CD8-positive, alpha-beta T cell (primary cell): ENCODE measurements at places on chromosomes 2 and 18. TPM values are rescaled to one million over a fixed set of nuclear protein-coding genes. Genes with fewer than 3 reads are reported as not detected.

RAB6C gene
- not detected for total RNA-seq

GRCh38 chr2:202299712-202300111, 34.1 kb downstream of the NOP58 start:
- no peak for DNase-seq

DNA sequence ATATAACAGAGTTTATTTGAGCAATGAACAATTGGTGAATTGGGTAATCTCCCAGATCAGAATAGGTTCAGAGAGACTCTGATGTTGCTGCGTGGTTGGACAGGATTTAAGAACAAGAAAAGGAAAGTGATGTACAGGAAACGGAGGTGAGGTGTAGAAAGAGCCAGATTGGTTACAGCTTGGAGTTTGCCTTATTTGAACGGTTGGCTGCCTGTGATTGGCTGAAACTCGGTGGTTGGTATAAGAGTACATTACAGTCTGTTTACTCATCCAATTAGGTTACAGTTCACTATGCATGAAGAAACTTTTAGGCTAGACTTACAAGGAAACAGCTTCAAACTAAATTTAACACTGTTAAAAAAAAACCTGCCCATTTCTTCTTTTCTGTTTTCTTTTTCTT, 68.0 kb upstream of the CABLES1 start:
- DNase-seq: no peak

- DNase-seq: no peak
Observed at GRCh38 chr2:189249171-189249570, 69.6 kb upstream of the COL5A2 start.

TXNDC2 gene
- total RNA-seq: not detected

SULT1C4 gene
- not detected for total RNA-seq

DNA sequence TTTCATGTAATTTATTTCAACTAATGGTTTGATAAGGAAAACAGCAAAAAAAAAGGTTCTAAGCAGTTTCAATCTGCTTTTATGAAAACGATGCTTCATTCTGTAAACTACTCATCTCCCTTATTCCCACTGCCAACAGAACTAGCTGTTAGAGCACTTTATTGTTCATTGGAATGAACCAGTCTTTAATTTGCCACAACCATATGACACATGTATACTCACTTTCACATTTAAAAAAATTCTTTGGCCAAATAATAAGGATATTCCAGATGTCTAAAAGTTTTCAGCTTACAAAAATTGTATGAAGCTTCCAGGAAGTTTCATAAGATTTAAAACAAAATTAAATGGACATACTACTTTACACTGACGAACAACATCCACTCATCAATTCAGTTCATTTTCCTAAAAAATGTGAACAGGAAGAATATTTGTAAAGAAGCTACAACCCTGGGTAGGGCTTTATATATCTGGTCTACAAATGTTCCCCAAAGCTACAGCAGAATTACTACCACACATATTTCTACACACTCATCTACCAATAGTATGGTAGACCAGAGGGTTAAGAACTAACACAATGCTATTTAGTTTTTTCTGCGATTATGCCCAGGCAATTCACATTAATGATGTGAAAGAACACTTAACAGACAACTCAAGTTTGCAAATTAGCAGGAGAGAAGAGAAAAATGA, 37.7 kb downstream of the ZNF521 start:
- DNase-seq: no peak

DNA sequence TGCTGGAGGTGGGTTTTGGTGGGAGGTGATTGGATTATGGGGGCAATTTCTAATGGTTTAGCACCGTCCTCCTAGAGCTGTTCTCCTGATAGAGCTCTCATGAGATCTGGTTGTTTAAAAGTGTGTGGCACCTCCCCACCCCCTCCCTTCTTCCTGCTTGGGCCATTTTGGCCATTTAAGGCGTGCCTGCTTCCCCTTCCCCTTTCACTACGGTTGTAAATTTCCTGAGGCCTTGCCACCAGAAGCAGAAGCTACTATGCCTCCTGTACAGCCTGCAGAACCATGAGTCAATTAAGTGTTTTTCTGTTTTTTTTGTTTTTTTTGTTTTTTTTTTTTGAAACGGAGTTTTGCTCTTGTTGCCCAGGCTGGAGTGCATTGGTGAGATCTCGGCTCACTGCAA, 335.7 kb upstream of the HS6ST1 start:
- no peak for DNase-seq

BOLL gene
- not detected for total RNA-seq

DNA sequence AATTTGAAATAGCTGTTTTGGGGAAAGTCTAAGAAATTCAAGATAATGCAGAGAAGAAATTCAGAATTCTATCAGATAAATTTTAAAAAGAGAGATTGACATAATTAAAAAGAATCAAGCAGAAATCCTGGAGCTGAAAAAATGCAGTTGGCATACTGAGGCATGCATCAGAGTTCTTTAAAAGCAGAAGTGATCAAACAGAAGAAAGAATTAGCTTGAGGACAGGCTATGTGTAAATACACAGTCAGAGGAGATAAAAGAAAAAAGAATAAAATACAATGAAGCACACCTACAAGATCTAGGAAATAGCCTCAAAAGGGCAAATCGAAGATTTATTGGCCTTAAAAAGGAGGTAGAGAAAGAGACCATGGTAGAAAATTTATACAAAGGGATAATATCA, 57.1 kb downstream of the CYTIP start:
- DNase-seq: no peak

GRCh38 chr2:226180281-226180884, 619.2 kb downstream of the IRS1 start:
- DNase-seq: no peak

SPAST gene
- 9.4 TPM for total RNA-seq

ZNF385B gene
- total RNA-seq: not detected

CYP26B1 gene
- not detected for total RNA-seq

- no peak for DNase-seq
Observed at GRCh38 chr2:175126661-175127060, 41.3 kb downstream of the ATF2 start.

RBM43 gene
- total RNA-seq: 12.4 TPM

DNA sequence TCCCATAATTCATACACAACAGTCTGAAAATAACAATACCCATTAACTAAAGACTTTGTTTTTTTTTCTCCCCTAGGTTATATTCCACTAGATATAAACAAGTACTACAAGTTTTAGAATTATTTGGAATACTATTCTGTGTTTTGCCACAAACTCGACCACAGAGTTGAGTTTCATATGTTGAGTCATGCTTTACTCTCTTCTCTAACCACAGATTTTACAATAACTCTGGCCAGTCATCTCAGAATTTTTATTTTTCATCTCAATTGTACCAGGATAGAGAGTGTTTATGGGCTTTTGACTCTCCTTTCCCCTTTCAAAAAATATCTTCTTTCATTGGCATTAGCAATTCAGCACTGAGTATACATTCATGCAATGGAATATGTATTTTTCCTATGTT, 348.7 kb upstream of the GALNT5 start:
- DNase-seq: no peak

DNA sequence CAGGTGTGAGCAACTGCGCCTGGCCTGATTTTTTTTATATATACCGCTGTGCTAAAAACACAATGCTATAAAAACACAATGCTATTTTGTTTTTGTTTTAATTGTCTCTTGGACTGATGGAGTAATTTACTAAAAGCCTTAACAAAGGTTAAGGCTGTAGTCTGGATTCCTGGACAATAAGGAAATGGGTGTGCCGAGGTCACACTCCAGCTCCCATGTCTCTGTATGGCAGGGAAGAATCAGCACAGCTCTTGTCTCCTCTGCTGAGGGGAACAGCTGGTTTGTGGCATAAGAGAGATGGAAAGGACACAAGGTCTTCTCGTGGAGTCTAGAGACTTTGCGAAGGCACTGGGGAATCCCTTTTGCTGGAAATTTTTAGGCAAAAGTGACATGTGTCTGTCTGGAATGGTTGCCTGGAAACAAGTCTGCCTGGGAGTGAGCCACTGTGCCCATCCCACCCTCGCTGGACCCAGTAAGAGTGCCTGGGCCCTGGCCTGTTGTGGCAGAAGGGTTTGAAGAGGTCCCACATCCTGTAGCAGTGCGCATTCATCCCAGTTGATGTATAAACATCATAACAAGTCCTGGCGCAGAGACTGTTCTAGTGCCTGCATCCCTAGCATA, 73.1 kb downstream of the MAPK4 start:
- no peak for DNase-seq

DNA sequence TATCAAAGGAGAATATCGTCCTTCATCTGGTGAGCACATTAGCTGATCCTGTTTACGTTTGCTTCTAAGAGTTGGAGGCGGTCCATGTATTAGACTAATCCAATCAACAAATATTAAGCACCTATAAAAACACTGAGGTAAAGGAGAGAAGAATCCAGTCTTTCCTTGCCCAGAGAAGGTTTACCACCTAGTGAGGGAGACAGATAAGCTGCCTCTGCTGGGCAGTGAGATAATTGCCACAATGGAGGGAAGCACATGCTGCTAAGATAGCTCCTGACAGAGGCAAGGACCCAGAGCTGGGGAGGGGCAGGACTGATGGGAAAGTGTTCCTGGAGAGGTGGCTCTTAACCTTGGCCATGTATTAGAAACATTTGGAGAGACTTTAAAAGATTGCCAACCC, 36.7 kb upstream of the ST8SIA5 start:
- no peak for DNase-seq

- no peak for DNase-seq
Observed at GRCh38 chr2:73112026-73112912, 479 bp downstream of the RAB11FIP5 start.
